Activated T-helper 1 cell treated with Interleukin-2 at 50 U/mL for 16 hours (primary cell): ENCODE measurements at places on chromosomes 4 and X.

DNA sequence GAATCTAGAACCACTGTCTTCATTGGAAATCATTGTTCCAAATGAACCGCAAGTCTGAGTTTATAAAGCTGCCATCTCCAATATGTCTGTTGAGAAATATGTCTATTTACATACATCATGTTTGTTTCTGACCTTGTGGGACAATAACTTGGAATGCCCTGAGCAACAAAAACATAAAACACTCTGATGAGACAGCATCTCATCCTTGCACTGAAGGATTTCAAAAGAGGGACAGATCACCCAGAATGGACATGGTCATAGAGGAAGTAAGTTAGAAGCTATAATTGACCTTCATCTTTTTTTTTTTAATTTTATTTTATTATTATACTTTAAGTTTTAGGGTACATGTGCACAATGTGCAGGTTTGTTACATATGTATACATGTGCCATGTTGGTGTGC is 22.5 kb downstream of the RXFP1 start:
- no peak for DNase-seq

- no peak for DNase-seq
These were observed 200.0 kb downstream of the PALLD start for GRCh38 chr4:168696826-168697225.

DNA sequence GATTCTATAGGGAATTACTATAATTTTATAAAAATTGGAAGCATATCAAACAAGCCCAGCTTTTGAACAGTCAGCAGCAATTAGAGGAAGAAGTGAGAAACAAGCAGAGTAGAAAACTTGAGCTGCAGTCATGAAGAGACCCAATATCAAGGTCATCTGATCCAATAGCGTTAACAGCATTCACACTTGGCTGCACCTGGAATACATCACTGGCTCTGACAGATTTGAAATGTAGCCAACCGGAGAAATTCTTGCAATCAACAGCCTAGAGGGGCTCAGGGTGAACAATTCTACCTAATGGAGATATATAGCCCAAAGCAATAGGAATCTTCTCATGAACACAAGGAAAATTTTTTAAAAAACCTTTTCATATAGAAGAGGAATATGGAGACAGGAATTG is 13.6 kb downstream of the DDX53 start:
- no peak for DNase-seq

DNA sequence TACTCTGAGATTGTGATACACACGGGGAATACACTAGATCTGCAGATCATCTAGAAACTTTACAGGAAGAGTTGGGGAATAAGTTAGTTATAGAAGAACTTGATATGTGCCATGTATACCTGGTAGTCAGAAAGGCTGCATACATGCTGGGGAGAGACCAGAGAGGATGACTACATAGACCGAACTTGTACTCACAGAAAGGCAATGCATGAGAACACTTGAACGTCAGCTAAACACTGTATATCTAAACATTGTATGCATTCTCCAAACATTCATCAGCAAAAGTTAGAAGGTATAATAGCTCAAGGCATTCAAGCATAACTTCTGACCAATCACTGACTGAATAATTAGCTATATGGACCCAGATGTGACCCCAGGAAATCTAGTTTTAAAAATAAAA is 78.0 kb upstream of the PDHA2 start:
- DNase-seq = no peak

GRCh38 chr4:150242820-150243458 is 164.7 kb downstream of the DCLK2 start:
- DNase-seq = no peak

- DNase-seq = no peak
These were observed 38.8 kb upstream of the TRPC5OS start for GRCh38 chrX:111837197-111837596.
